Hippocampal formation (tissue), 2 donors: ENCODE measurements at places on chromosomes 5 and 9.

DNA sequence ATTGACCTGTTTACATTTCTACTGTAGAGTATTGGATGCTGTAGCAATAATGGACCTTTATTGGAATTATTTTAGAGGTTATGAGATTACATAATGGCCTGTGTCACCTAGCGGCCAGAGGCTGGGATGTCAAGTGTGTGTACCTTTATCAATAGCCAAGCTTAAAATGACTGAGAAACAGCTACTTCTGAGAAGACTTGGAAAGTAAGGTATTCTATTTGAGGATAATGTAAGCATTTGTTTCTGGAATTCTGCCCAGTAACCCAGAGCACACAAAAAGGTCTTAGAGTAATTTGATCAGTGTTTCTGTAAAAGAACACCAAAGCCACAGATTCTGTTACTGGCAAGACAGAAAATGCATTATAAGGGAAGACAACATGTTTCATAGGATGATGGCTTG lies 116.8 kb downstream of the MACIR start:
- DNase-seq = no peak

- no peak for DNase-seq
Observed at GRCh38 chr5:45694971-45695803, 993 bp downstream of the HCN1 start.

GRCh38 chr9:133303266-133304157 lies 28.5 kb upstream of the ABO start:
- no peak for DNase-seq

DNA sequence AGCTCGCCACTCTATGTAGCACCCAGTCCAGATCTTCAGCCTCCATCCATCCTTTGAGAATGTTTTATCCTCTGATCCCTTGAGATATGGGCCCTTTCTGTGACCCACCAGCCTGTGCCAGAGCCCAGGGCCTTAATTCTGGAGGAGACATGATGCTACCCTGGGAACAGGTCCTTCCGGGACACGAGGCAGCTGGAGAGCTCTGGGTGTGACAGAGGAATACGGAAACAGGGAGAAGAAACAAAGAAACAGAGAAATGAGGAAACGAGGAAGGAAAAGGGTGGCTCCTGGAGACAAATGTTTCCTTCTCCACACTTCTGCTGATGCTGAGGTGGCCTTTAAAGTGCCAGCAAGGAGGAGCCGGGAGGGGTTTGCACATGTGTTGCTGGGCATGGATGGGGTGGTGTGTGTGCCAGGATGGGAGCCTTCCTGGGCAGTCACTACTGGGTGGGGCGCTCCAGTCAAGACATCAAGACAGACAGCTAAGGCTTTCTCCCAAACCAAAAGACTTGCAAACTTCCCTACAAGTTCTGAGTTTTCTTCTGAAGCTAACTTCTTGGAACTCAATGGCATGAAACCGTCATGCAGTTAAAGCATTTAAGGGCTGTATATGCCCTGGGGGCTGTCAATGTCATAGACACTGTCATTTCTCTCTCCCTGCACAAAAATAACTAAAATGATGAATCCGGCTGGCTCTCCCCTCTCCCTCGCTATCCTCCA lies 22.8 kb upstream of the MARCHF6 start:
- DNase-seq = no peak

GRCh38 chr5:88829054-88829453 lies 53.9 kb downstream of the MEF2C start:
- DNase-seq = no peak
